ENCODE measurements at places on chromosomes 5 and 9.

- DNase-seq, result no peak
Measured at GRCh38 chr9:17888066-17888465, 309.2 kb downstream of the SH3GL2 start.

GRCh38 chr5:125756456-125756855 is 666.8 kb upstream of the GRAMD2B start:
- no peak for DNase-seq

DNA sequence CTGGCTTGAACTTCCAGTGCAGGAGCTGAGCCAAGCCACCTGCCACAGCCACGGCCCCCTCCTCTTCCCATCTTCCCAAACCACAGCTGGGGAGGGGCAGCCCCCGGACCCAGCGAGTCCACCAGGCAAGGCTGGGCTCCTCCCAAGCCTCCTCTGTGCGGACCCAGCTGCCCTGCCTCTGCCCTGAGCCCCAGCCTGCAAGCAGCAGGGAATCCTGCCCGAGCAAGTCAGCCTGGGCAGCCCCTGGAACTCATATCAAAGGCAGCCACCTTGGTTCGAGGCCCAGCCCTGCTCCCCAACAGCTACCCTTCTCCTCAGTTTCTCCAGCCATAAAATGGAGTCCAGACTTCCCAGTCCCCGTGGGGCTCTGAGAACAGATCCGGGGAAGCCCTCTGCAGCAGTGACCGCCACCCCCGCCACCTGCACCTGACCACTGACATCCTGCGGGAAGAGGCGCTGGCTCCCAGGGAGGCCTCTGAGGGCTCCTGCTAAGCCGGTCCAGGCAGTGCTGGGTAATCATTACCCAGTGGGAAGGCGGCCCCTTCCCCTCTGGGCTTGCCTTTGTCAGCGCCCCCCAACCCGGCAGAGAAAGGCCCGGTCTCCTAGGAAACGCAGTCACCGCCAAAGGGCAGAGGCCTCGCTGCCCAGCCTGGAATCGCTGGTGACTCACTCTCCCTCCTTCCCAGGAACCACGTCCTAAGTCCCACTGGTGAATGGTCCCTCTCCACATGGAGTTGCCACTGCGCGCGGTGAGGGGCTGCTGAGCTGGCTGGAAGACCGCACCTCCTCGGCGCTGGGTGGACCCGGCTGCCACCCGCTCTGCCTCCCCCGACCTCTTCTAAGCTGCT is 1.5 kb downstream of the VAV2 start:
- DNase-seq, result peak; percentile 24

DNA sequence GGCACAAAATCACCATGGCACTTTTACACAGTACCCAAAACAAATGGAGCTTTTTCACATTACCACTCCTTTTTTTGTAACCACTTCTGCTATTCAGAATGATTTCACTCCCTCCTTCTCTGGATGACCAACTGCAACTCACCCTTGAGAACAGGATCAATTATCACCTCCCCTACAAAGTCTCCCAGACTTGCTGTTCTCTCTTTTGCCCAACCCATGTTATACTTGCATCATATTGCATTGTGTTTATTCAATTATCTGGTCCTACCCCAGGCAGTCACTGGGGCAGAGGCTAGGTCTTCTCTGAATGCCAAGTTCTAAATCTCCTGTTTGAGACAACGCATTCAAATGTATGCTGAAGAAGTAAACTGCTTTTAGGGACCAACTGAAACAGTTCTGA is 96.0 kb downstream of the GPR21 start:
- no peak for DNase-seq

GRCh38 chr5:154311362-154311761 is 120.8 kb downstream of the GALNT10 start:
- DNase-seq, result no peak

- DNase-seq, result no peak
Measured at GRCh38 chr9:131873891-131874440, 134.1 kb upstream of the RAPGEF1 start.

DNA sequence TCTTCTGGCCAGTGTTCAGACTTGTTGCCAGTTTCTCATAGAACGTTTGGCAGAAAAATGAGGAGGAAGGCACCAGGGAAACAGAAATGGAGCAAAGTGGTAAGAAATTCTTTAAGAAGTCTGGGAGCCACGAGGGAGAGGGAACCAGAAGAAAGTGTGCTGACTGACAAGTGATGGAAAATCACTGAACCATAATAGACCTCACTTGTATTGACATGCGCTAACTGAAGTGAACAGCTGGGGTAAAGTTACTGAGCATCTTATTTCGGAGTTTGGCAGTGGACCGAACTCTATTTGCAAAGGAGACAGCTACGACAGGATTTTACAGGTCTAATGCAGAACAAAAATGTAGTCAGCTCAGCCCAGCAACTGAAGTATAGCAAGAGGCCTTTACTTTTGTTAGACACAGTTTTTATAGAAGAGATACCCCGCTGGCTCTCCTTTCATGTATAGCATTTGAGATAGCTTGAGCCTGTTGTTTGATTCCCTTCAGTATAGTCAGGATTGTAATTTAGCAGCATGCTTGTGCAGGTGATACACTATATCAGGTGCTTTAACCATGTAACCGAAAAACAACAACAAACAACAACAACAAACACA is 53.6 kb downstream of the HMHB1 start:
- peak; percentile 22 for DNase-seq

GRCh38 chr5:51082741-51083140 is 300.5 kb upstream of the ISL1 start:
- no peak for DNase-seq

GRCh38 chr5:112230606-112231005 is 188.5 kb downstream of the EPB41L4A start:
- no peak for DNase-seq

DNA sequence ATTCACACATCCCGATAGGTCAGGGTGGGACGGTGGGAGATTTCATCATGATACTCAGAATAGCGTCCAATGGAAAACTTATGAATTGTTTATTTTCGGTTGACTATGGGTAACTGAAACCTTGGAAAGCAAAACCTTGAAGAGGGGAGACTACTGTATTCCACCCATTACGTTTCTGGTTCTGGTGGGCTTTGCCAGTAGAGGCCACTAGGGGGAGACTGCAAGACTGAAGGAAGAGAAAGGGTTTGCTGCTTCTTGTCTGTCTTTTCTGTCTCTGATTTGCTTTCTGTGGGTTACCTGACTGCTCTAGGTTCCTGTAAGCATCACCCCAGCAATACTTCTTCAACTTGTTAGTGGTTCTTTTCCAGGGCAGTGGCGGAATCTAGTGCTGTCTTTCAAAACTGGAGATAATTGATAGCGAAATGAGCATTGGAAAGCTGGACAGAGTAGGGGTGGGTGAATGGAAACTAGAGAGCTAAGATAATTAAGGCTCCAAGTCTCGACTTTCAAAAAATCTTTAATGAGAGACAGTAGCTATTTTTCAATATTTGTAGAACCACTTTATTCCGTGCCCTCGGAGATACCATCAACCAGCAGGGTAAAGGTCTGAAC is 27.0 kb downstream of the GRIN3A start:
- no peak for DNase-seq

GRCh38 chr5:38797838-38798237 is 48.0 kb upstream of the OSMR start:
- no peak for DNase-seq

DNA sequence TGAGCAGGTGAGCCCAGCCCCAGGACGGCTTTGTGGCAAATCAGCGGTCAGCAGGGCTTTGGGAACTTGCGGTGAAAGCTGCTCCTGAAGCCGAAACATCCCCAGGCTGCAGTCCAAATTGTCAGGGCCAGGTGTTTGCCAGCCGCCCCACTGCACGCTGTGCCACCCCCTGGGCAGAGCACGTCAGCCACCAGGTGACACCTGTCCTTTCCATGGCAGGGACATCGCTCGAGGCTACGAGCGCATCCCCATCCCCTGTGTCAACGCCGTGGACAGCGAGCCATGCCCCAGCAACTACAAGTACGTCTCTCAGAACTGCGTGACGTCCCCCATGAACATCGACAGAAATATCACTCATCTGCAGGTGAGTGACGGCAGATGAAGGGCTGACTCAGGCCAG is 64.4 kb upstream of the CACNA1B start:
- DNase-seq, result peak; percentile 52

- DNase-seq, result no peak
Measured at GRCh38 chr5:168434001-168434400, 52.3 kb upstream of the RARS1 start.
